ENCODE measurements at places on chromosomes 4 and X.

- no peak for DNase-seq
Measured at GRCh38 chrX:100376576-100376975, 33.5 kb downstream of the PCDH19 start.

DNA sequence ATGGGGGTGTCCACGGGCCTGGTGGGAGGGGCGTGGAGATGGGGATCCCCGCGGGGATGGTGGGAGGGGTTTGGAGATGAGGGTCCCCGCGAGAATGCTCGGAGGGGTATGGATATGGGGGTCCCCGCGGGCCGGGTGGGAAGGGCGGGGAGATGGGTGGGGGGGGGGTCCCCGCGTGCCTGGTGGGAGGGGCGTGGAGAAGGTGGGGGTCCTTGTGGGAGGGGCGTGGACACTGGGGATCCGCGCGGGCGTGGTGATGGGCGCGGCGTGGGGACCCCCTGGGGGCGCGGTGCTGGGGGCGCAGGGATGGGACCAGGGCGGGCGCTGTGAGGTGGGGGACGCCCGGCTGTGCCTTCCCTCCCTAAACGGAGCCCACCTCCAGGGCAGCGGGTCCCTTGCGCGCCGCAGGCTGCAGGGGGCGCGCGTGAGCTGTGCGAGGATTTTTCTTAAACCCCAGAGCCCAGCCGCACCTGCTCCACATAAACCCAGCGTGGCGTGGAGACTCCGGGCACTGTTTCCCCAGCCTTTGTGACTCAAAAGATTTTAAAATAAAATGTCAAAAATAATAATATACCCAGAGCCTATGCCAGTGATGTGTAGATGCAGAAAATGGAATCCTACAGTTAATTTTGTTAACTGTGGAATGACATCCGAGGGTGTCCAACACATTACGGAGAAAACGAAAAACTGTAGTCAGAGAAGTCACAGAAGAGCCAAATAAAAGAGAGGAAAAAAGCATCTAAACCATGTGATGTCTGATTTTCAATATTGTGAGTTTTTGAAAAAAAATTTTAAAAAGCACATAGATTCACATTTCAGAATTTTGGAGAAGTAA, 1.5 kb upstream of the ASMTL start:
- peak; percentile 91 for DNase-seq

DNA sequence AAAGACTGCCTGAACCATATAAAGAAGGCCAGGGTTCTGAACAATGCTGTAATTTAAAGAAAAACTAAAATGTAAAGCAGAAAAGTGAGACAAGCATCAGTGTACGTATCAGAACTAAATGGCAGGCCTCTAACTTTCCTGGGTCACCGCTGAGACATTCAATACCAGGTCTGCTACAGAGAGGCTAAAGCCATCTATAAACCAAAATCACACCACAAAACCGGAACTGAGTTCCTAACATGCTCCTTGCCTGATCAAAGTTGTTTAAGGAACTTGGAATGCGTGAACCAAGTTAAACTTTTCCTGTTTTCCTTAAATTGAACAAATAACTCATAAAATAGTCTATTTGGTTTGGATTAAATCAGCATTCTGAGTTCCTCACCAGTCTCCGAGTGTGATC, 55.3 kb upstream of the TECRL start:
- DNase-seq: no peak

- no peak for DNase-seq
Measured at GRCh38 chr4:146514651-146515357, 6.9 kb downstream of the SLC10A7 start.

DNA sequence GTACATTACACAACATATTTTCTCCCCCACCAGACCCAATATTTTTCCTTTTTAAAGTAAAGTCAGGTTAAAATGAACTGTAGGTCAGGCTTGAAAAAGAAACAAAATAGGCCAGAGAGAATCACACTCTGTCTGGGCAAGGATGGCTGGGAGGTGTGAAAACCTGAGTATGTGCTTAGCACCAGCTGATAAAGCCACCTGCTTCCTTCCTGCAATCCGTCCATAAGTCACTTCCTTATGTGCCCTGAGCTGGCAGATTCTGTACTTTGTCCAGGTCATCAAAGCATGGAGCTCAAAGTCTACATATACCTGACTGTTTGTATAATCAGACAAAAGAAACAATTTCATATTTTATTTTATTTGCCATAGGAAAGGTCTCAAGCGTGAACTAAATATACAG, 37.7 kb downstream of the ANTXR2 start:
- no peak for DNase-seq

GRCh38 chr4:109691411-109691920, 11.8 kb downstream of the CASP6 start:
- DNase-seq: no peak

DNA sequence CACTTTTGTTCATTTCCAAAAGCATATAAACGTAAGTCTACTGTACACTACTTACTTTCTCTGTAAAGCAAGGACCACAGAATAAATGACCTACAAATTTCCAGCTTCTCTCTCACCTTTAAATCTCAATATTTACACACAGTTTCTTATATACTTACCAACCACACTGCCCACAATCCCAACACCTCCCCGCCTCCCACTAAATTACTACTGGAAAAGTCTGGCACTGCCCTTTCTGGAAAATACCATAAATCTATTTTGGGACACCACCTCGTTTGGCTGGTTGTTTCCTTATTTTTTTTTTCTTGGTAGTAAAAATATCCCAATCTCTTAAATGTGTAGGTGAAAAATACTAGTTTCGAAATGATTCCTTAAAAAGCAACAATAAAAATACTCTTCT, 19.6 kb downstream of the FAT1 start:
- no peak for DNase-seq

GRCh38 chrX:30302956-30303355, 6.2 kb downstream of the NR0B1 start:
- DNase-seq: no peak

DNA sequence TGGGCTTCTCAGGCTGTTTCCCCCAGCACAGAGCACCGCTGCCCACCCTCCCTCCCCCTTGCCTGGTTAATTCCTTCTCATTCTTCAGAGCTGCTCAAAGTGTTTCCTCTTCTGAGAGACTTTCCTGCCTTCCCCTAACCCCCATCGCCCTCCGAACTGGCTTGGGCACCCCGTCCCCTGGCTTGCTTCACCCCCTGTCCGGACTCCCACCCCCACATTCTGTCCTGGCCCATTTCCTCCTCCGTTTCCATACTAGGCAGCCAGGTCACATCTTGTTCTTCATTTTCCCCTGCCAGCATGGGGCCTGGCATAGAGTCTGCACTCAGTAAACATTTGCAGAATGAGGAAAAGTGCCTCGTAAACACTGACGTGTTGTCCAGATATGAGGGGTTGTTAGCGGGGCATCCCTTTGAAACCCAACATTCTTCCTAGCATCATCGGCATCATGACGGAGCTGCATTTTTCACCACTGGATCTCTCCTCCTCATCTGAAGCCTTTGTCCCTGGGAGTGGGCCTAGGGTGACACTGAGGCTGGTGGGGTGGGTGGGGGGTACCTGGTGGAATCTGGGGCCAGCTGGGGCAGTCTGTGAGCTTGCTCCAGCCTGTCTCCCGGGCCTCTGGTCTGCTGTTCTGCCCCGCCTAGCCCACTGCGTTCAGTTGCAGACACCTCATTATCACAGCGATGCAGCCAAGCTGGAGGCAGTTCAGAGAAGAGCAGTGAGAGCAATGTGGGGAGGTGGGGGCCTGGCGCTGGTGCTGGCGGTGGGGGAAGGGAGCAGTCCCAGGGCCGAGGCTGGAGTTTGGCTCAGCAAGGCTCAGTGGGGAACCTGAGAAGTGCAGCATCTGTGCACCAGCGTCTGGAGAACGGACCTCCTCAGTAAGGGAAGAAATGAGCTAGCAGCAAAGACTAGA, 149.4 kb upstream of the PJA1 start:
- no peak for DNase-seq

DNA sequence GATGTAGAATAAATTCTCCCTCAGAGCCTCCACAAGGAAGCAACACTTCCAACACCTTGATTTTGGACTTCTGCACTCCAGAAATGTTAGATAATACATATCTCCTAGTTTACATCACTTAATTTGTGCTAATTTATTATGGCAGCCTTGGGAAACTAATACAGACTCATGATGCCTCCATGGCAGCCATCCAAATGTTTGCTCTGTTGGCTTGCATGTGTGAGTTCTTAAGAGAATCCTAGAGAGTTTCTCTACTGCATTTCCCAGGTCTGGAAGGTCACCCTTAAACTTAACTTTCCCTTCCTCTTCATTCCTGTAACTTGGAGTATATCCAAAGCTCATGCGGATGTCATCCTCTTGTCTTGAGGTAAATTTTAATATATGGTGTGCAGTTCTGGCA, 956.1 kb downstream of the ADGRL3 start:
- DNase-seq: no peak

DNA sequence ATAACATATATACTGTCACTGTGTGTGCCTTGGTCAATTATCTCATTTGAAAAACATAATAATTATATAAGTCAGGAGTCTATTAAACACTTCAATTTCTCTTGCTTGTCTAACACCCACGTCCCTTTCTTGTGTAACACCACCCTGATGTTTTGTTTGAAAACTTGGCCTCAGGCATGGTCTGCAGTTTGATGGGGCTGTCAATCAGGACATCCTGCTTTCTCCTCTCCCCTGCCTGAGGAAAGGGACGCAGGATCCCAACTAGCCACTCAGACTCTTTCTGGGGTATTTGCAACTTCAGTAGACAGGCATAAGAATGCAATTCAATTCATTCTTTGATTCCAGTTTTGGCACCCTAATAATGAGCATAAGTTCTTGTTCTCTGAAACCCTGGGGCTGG, 48.8 kb downstream of the DKK2 start:
- no peak for DNase-seq

- no peak for DNase-seq
Measured at GRCh38 chr4:111388561-111388960, 756.7 kb upstream of the FAM241A start.

DNA sequence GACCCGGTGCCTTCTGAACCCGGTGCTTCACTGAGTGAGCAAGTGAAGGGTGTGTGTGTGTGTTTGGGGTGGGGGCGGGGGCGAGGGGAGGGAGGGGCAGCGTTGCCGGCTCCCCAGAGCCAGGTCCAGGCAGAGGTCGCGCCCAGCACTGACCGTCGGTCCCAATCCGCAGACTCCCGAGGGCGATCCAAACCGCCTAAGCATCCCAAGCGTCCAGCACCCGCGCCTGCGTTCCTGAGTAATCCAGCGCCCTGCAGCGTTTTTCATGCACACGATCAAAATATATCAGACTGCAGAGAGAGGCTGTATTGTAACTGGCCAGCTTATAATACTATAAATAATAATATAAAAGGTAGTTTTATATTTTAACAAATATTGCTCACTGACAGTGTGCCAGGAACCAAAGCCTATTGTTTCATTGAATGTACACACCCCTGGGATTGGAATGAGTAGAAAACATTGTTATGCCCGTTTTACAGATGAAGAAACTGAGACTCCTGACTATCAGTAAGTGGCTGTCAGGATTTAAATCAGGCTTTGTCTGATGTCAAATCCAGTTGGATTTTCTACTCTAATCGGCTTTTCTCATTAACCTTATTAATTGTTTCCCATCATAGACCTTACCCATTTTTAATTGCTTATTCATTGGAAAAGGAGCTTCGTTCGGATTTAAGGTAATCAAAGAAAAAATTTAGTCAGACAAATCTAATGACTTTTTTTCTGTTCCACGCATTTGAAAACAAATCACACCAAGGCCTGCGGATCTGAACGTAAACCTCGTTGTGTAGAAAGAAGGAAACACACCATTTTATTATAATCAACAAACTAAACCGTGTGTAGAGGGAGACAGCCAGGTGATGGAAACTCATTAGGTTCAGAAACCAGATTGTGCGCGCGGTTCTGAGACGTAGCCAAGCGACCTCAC, 4.0 kb upstream of the NKX3-2 start:
- no peak for DNase-seq

- DNase-seq: no peak
Measured at GRCh38 chr4:121789960-121790829, 10.9 kb upstream of the EXOSC9 start.

GRCh38 chr4:36374836-36375511, 93.6 kb downstream of the DTHD1 start:
- no peak for DNase-seq

DNA sequence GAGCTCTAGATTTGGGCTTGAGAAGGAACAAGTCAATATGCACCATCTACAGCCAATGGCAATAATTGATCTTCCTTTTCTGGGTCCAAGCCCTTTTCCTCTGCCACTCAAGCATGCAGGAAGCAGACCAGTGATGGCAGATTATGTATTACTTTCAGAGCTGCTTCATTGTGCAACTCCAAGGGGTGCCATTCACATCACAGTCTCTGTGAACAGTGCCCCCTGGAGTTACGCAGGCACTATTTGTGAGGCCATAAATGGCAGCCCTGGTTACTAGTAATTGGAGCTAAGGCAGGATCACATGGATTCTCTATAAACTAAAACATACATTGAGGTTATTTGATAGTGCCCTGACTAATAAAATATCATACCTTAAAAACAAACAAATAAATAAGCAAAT, 313.4 kb upstream of the SLC7A11 start:
- no peak for DNase-seq

DNA sequence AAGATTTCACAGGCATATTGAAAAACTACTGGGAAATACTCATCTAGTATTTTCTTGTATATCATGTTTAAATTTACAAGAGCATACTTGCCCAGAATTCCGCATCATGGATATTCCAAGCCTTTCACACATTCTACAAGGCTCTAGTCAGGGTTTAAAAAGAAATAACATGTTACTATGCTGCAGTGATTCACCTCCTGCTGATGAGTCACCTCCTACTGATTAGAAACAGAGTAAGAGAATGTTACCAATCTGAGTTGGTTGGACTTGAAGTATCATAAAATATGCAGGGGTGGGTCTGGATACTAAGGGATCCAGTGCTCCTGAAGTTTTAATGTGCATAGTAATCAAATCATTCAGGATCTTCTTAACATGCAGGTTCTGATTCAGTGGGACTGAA, 192.0 kb upstream of the ANK2 start:
- no peak for DNase-seq

DNA sequence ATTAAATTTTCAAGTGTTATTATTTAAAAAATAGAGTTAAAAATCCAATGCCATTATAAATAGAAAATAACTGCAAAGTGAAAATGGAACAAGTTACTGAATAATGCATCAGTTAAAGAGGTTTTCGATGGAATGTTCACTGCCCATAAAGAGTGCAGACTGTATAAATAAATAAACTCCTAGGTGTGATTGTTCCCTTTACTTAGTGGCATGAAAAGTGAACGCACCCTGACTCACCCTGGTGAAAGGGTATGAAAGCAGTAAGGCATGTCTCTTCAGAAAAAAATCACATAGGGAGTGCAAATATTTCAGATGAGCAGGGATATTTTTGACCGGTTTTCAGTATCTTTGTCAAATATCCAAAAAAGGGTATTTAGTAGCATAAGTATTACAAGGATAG, 387.8 kb downstream of the DCAF12L2 start:
- no peak for DNase-seq

- DNase-seq: no peak
Measured at GRCh38 chrX:1105671-1106419, 106.6 kb downstream of the CRLF2 start.

- no peak for DNase-seq
Measured at GRCh38 chr4:11783588-11783987, 354.9 kb upstream of the HS3ST1 start.

DNA sequence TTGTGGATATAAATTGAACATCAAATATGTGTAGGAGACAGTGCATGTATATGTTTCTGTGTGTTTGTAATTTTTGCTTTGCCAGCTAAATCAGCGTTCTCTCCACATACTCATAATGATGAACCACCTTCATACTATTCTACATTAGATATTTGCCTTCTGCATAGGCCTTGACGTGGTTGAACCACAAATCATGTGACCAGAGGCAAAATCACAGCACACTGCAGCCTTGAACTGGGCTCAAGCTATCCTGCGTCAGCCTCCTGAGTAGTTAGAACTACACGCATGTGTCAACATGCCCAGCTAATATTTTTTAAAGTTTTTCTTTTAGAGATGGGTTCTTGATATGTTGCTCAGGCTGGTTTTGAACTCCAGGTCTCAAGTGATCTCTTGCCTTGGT, 9.5 kb downstream of the UBQLN2 start:
- no peak for DNase-seq

All from stimulated activated CD8-positive, alpha-beta memory T cell treated with anti-CD3 and anti-CD28 coated beads, Interleukin-7, amount 100 ng/mL, for 24 hours (primary cell).